ENCODE measurements at places on chromosomes 12 and 14.

- DNase-seq = no peak
- H3K4me3 ChIP-seq = no peak overlapping the region
- no peaks in the 10 kb centered on the region for H3K4me1 ChIP-seq
Observed at GRCh38 chr12:75116646-75117198, 92.9 kb downstream of the KCNC2 start.

- no peaks in the 10 kb centered on the region for H3K27me3 ChIP-seq
- DNase-seq = no peak
- H3K27ac ChIP-seq = no peak overlapping the region
- no peak overlapping the region for H3K4me3 ChIP-seq
- H3K36me3 ChIP-seq = no peaks in the 10 kb centered on the region
Observed at GRCh38 chr12:91210618-91211017, 28.0 kb upstream of the DCN start.

DNA sequence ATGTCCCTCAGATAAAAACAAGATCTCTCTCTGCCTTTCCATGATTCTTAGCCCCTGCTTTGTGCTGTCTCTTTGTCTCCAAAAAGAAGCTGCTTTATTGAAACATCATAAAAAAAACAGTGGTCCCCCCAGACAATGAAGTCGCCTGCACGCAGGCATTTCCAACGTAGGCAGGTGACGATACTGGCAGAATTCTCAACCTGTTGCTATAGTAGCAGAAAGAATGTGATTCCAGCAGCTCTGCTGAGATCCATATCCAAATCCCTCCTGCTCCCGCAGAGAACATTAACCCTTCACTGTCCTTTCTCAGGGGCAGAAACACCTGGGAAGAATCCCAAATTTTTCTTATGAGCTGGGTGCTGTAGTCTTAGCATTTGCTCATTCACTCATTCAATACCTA, 84.8 kb downstream of the STON2 start:
- peak overlapping the region; percentile 53 for H3K27ac ChIP-seq
- peaks cover 35% of the 10 kb centered on the region for H3K36me3 ChIP-seq
- H3K27me3 ChIP-seq = no peaks in the 10 kb centered on the region
- DNase-seq = no peak
- H3K4me3 ChIP-seq = no peak overlapping the region
- H3K4me1 ChIP-seq = peaks cover 49% of the 10 kb centered on the region

DNA sequence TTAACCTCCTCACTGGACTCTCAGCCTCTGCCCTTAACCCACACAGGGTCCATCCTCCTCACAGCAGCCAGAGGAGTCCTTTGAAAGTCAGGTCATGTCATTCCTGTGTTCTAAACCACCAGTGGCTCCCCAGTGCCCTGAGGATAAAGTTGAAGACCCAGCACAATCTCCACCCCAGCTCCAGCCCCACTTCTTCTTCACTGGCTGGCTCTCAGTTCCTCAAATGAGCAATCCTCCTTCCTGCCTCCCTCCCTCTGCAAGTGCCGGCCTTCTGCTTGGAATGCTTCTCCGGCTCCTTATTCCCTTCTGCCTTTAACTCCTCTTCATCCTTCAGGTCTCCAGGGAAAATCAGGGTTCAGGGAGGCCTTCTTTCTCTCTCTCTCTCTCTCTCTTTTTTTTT, 32.0 kb upstream of the SPPL3 start:
- no peak for DNase-seq
- H3K27me3 ChIP-seq = no peaks in the 10 kb centered on the region
- H3K4me3 ChIP-seq = no peak overlapping the region
- no peaks in the 10 kb centered on the region for H3K4me1 ChIP-seq
- H3K27ac ChIP-seq = no peak overlapping the region

DNA sequence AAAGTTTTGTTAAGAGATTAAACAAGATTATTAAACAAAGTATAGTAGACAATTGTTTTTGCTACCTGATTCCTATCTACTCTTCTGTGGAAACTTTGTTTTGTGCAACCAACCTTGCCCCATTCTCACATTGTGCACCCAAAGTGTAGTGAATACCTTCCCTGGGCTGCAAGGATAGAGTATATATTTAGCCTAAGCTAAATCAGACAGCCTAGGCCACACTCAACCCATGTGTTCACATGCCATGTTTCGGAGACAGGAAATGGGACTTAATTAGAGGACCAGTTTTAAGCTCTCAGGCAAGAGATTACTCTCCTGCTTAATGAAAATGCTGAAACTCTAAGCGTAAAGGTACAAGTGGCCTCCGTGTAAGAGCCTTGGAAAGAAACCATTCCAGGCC, 734.9 kb upstream of the USP15 start:
- H3K4me3 ChIP-seq = no peak overlapping the region
- no peaks in the 10 kb centered on the region for H3K4me1 ChIP-seq
- H3K27ac ChIP-seq = no peak overlapping the region
- DNase-seq = no peak
- no peaks in the 10 kb centered on the region for H3K36me3 ChIP-seq

GRCh38 chr12:19382111-19382526, 57.2 kb upstream of the AEBP2 start:
- no peak for DNase-seq
- H3K36me3 ChIP-seq = no peaks in the 10 kb centered on the region
- H3K4me1 ChIP-seq = no peaks in the 10 kb centered on the region
- H3K4me3 ChIP-seq = no peak overlapping the region

GRCh38 chr12:62006076-62006732, 254.0 kb upstream of the USP15 start:
- H3K4me1 ChIP-seq = no peaks in the 10 kb centered on the region
- H3K4me3 ChIP-seq = no peak overlapping the region
- no peaks in the 10 kb centered on the region for H3K36me3 ChIP-seq

- peak; percentile 82 for DNase-seq
- H3K27ac ChIP-seq = peak within 1 kb of the TSS; percentile 86
- H3K4me3 ChIP-seq = peak within 1 kb of the TSS; percentile 78
- H3K36me3 ChIP-seq = peaks cover 6% of the 10 kb centered on the region
- no peaks in the 10 kb centered on the region for H3K27me3 ChIP-seq
Observed at GRCh38 chr12:11171145-11171968, at the start of gene SMIM10L1. Gene SMIM10L1 (plus strand): TSS chr12:11171194. CDS start chr12:11171357, 163 bp downstream.

GRCh38 chr12:98990648-98991047, 345.6 kb downstream of the APAF1 start:
- H3K4me3 ChIP-seq = no peak overlapping the region
- H3K27me3 ChIP-seq = no peaks in the 10 kb centered on the region
- no peak for DNase-seq
- H3K4me1 ChIP-seq = no peaks in the 10 kb centered on the region
- H3K27ac ChIP-seq = no peak overlapping the region

- H3K27ac ChIP-seq = peak overlapping the region; percentile 14
- DNase-seq = no peak
- H3K4me1 ChIP-seq = peaks cover 32% of the 10 kb centered on the region
- no peak overlapping the region for H3K4me3 ChIP-seq
- H3K27me3 ChIP-seq = no peaks in the 10 kb centered on the region
- H3K36me3 ChIP-seq = no peaks in the 10 kb centered on the region
Observed at GRCh38 chr12:59695379-59695778, 99.5 kb downstream of the SLC16A7 start.

GRCh38 chr12:92362785-92363184, 217.1 kb upstream of the BTG1 start:
- H3K27ac ChIP-seq = no peak overlapping the region
- H3K4me1 ChIP-seq = no peaks in the 10 kb centered on the region
- no peak overlapping the region for H3K4me3 ChIP-seq
- H3K27me3 ChIP-seq = no peaks in the 10 kb centered on the region
- no peaks in the 10 kb centered on the region for H3K36me3 ChIP-seq
- DNase-seq = no peak

DNA sequence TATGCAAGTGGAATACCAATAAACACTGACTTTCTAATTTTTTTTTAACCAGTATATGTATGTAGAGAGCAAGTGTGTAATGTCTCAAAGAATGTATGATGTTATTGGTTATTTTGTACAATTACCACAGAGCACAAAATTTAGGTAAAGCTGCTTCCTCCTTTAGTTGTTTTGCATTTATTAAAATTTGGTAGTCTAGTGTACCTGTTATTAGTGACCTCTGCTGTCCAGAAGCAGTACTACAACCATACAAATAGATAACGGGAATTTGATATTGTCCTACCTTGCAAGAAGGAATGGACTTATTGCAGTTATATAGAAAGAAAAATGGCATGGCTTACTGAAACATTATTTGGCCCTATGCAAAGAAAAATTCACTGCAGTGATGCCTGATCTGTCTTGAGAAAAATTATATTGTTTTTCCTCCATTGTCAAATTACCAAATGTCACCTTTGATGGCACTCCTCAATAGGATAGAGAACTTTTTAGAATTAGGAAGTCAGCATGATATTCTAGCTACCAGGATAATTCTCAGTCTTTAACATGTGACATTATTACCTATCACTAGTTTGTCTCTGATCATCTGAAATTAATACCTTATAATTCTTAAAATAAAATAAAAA, 153.9 kb upstream of the RMST start:
- DNase-seq = no peak
- H3K27ac ChIP-seq = no peak overlapping the region
- H3K27me3 ChIP-seq = no peaks in the 10 kb centered on the region
- H3K36me3 ChIP-seq = no peaks in the 10 kb centered on the region
- H3K4me1 ChIP-seq = no peaks in the 10 kb centered on the region

DNA sequence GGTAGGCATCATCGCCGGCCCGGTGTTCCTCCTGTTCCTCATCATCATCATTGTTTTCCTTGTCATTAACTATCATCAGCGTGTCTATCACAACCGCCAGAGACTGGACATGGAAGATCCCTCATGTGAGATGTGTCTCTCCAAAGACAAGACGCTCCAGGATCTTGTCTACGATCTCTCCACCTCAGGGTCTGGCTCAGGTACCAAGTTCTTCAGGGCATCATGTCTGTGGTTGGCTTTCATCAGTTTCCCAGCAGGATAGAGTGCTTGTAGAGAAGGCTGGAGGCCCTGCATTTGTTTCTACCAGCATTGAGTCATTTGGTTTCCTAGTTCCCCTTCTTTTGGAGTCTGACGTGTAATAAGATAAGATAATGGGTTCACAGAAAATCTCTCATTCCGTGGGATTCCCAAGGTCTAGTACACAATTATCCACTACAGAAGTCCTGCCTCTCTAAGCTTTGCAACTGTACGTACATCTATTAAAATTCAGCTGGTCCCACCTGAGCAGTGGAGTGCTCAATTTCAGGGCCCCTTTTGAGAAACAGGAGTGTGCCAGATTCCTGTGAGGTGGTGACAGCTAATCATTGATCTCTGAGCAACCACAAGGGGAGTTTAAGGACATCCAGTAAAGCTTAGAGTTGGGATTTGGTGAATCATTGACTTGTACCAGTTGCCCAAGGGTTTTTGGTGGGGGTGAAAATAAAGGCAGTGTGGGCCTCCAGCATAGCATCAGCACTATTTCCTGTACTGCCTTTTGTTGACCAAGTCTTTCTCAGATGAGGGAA, 25.1 kb downstream of the ACVR1B start:
- H3K4me1 ChIP-seq = peaks cover 19% of the 10 kb centered on the region
- DNase-seq = no peak
- no peaks in the 10 kb centered on the region for H3K27me3 ChIP-seq
- H3K36me3 ChIP-seq = peaks cover 36% of the 10 kb centered on the region

- peaks cover 37% of the 10 kb centered on the region for H3K27me3 ChIP-seq
- H3K4me1 ChIP-seq = no peaks in the 10 kb centered on the region
Observed at GRCh38 chr12:55227643-55228042, 6.8 kb downstream of the OR10A7 start.

- H3K27me3 ChIP-seq = no peaks in the 10 kb centered on the region
- peak overlapping the region; percentile 60 for H3K27ac ChIP-seq
- no peak overlapping the region for H3K4me3 ChIP-seq
- DNase-seq = no peak
Observed at GRCh38 chr12:6735448-6736191, 11.8 kb downstream of the COPS7A start.

DNA sequence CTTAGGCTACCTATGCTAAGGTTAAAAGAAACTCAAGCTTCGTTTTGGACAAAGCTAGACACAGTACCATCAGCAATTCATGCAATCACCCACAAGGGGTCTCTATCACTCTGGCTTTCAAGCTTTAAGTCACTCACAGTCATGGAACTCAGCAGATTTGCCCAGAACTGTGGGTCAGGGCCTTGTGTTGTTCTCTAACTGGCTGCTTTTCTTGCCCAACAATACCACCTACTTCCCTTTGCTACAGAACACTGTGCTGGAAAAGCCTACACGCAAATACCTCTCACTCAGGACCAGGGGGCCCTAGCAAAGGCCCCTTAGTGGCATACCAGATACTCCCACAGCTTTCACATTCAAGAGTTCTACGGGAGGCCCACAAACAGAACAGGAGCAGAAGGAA, 9.1 kb downstream of the NEMP1 start:
- H3K36me3 ChIP-seq = peaks cover 78% of the 10 kb centered on the region
- DNase-seq = no peak
- H3K4me3 ChIP-seq = no peak overlapping the region
- H3K4me1 ChIP-seq = no peaks in the 10 kb centered on the region
- H3K27ac ChIP-seq = no peak overlapping the region
- no peaks in the 10 kb centered on the region for H3K27me3 ChIP-seq

GRCh38 chr12:39426636-39427240, 16.2 kb downstream of the KIF21A start:
- no peaks in the 10 kb centered on the region for H3K36me3 ChIP-seq
- H3K27me3 ChIP-seq = no peaks in the 10 kb centered on the region
- no peak overlapping the region for H3K4me3 ChIP-seq
- peaks cover 13% of the 10 kb centered on the region for H3K4me1 ChIP-seq
- DNase-seq = peak; percentile 78

GRCh38 chr14:75709207-75709812, 48.3 kb downstream of the TTLL5 start:
- no peaks in the 10 kb centered on the region for H3K27me3 ChIP-seq
- peaks cover 15% of the 10 kb centered on the region for H3K4me1 ChIP-seq
- H3K4me3 ChIP-seq = no peak overlapping the region
- peaks cover 45% of the 10 kb centered on the region for H3K36me3 ChIP-seq
- no peak overlapping the region for H3K27ac ChIP-seq
- no peak for DNase-seq

- H3K27me3 ChIP-seq = no peaks in the 10 kb centered on the region
- H3K36me3 ChIP-seq = no peaks in the 10 kb centered on the region
- no peak overlapping the region for H3K4me3 ChIP-seq
- H3K27ac ChIP-seq = no peak overlapping the region
- DNase-seq = no peak
Observed at GRCh38 chr14:92679246-92679645, 69.2 kb downstream of the LGMN start.

DNA sequence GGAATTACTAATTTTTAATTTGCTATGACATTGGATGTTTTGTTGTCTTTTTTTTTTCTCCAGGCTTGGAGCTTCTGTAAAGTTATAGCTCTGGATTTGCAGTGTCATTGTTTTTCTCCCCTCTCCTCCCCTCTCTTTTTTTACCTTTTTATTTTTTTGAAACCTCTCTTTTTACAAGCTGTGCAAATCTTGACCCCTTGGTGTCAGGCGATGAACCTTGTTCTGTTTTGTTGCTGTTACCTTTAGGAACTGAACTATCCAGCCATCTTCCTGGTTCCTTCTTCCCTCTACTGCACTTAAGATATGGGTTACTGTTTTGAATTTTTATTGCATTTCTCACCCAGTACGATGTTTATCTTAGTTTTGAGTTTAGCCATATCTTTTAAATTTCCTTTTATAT, 13.7 kb downstream of the KTN1 start:
- peaks cover 8% of the 10 kb centered on the region for H3K36me3 ChIP-seq
- H3K4me1 ChIP-seq = peaks cover 15% of the 10 kb centered on the region
- no peak overlapping the region for H3K4me3 ChIP-seq
- no peak for DNase-seq
- H3K27ac ChIP-seq = no peak overlapping the region
- no peaks in the 10 kb centered on the region for H3K27me3 ChIP-seq
